ENCODE measurements at places on chromosomes 5 and 9. TPM values are rescaled to one million over a fixed set of nuclear protein-coding genes. Genes with fewer than 3 reads are reported as not detected.

DNA sequence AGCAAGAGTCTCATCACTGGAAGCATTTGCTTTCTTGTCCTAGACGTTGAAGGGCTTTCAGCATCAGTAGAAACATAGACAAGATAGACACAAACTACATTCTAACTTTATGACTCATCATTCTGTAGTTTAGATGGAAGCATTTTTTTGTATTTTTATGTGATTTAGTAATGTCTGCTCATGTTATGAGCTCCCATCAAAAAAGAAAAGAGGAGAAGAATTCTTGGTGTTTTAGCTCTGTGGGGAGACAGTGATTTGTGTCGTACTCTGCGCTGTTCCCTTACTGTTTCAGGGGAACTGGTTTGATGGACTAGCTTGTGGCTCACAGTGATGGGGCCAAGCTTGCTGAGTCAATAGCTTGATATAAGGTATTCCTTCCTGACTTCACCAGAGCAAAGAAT is 159.2 kb upstream of the WWC1 start:
- DNase-seq: no peak

GRCh38 chr5:116738615-116739261 is 164.1 kb upstream of the SEMA6A start:
- no peak for DNase-seq

DNA sequence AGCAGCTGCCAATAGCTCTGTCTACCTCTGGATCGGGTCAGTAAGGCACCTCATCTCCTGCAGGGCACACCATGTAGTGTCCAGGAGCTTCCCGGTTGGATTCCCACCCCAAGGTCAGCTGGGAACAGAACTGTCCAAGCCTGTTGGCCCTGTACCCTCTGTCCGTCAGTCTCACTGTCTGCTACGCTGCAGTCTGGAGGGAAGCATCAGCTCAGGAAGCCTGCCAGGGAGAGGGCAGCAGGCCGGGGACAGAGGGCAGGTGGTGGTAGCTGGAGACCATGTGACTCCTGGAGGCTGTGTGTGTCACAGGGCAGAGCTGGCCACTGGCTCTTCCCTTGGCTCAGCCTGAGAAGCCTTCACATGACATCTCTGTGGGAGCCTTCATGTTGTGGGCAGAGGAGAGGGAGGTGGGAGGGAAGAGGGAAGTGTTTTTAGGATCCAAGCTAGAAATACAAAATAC is 134.5 kb downstream of the SEC61B start:
- no peak for DNase-seq

- no peak for DNase-seq
Measured at GRCh38 chr9:6655036-6655435, 9.5 kb upstream of the GLDC start.

DNA sequence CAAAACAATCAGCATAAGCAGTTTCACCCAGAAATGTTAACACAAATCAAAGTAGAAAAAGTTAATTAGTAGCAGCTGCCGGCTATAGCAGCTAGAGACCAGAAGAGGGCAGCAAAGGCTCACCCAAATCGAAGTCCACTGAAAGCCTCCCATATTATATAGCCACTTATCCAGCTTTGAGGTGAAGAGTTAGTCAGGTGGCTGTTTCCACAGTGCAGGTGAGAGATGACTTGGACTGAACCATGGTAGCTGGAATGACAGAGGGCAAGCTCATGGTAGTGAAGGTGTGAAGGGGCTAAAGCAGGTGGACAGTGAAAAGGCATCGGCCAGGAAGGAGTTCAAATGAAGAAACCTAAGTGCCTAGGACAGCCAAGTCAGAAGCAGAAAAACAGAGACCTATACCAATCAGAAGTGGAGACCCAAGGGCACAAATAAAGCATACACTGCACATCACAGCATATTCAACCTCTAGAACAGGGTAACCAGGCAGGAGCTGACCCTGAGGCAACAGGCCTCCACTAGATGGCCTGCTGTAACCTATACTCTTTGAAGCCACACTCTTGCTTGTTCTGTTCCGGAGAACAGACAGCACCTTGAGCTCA is 7.2 kb upstream of the RNF38 start:
- peak; percentile 70 for DNase-seq

GRCh38 chr9:6645355-6646292 is at the start of gene GLDC:
GLDC (minus strand) TSS chr9:6645729; CDS start chr9:6645499, 230 bp downstream.
- DNase-seq: peak; percentile 45

PPIP5K2 gene
- polyA plus RNA-seq: 103 TPM

GRCh38 chr9:79798450-79798849 is 226.7 kb downstream of the TLE4 start:
- DNase-seq: no peak

- no peak for DNase-seq
Measured at GRCh38 chr5:54159153-54159892, 151.1 kb downstream of the ARL15 start.

SLCO4C1 gene
- 19.2 TPM for polyA plus RNA-seq

GRCh38 chr9:32956606-32957005 is 44.8 kb downstream of the APTX start:
- DNase-seq: no peak

DNA sequence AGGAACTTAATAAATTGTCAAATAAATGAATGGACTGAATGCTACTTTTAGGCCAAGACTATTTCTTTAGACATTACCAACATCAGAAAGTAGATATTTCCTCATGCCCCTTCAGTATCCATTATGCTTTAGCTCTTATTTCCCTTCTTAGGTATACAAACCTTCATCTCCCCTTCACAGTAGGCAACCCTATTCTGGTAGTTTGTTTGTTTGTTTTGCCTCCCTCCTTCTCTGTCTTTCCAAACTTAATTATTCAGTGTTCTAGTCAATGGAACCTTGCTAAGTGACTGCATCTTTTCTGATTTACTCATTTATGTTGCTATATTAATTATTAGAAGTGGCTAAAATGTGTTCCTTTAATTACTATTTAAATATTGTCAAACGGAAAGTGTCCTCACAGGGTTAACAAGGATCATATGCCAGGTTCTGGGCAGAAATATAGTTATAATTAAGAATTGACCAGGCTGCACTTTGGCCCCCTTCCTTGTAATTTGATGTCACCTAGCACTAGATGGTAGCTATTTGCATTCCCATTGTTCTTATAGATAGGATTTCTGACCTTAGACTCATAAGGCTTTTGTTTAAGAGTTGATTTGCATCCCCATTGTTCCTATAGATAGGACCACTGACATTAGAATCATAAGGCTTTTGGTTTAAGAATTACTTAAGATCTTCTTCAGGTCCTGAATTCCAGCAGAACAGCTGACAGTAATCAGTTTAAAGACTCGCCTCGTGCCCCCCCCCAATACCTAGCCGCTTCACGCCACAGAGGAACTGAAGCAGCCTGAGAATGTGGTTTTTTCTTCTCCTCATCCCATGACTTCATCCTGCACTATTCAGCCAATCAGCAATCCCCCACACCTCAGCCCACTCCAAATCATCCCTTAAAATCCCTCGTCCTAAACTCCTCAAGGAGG is 84.4 kb upstream of the NUDT12 start:
- no peak for DNase-seq

DNA sequence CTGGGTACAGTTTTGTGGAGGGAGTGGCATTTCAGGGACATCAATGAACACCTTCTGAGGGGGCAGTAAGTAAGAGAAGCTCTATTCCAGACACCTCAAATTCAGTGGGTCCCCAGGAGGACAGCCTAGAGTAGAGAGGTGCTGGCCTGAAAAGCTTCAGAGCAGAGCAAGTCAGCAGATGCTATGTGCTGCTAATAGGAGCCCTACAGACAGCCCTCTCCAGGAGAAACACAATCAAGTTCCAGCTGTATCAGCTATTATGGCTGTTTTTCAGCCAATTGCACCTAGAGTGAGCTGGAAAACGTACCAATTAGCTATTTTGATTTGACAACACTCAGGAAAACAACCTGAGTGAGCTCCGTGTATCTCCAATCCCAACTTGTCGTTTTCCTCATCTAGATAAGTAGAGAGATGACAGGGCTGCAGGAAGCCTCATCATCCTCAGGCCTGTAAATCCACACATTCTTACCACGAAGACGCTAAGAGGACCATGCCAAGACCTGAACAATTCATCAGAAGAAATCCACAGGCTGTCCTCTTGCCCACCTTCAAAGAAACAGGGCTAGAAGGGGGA is 104.9 kb downstream of the PIK3R1 start:
- DNase-seq: no peak

GRCh38 chr9:132443951-132444607 is 34.1 kb downstream of the CFAP77 start:
- no peak for DNase-seq

GRCh38 chr5:108101821-108102220 is 280.1 kb downstream of the FBXL17 start:
- DNase-seq: no peak

DNA sequence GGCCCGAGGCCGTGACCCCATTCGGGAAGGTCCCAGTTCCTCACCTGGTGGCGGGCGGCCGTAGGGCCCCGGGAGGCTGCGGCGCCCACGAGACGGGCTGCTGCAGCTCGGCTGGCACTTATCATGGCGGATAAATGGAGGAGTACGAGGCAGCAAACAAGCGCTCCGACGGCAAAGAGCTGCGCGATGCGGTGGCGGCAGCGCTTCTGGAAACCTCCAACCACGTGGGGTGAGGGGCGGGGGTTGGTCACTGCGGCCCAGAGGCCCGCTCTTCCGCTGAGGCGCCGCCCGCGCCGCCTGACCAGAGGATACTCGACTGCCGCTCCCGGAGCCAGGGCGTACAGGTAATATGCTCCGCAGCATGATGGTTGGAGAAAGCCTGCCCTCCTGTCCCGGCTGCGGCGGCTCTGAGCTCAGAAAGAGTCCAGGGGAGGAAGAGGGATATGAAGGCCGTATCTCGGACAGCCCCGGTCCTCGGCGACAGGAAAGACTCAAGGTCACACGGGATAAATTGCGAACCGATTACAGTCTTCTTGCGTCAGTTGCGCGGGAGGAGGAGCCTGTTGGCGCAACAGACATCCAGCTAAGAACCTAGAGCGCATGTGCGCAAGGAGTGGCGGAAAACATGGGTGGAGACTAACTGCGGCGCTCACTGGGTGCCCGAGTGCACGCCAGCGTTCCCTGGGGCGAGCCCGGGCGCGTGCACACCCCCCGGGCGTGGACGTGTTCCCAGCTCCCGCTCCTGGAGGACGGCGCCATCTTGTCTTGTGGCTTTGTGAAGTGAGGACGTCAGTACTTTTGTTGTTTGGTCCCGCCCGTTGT is at the start of gene HSPA9:
TSS of gene HSPA9 (minus strand) at position 208 of the 822 bp plus-strand sequence. CDS start at position 125, 83 bp downstream.
- DNase-seq: peak; percentile 99

GRCh38 chr5:57316798-57317327 is 143.0 kb downstream of the GPBP1 start:
- DNase-seq: no peak

DNA sequence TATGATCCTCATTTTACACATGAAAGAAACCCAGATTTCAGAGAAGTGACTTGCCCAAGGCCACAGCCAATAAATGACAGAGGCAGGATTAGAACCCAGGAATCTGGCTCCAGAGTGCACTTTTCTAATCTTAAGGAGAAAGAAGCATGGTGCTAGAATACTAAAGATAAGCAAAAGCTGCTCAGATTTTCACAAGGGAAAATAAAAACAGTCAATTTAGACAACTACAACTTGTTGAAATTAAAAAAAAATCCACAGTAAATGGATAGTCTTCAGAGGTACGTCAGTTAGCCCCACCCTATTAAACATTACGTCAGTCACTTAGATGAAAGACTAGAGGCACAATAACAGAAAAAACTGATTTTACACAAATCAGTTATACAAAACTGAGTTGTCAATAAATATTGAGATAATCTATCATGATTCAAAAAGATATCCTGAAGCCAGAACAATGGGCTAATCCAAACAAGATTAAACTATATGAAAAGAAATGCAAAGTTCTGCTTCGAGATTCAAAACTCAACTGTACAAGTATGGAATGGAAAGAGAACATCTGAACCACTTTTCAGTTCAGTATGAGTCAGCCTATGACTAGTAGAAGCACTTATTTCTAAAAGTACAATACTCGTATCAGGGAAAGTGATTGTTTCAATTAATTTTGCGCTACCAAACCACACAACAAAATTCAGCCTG is 9.3 kb downstream of the TMEM245 start:
- no peak for DNase-seq

DNA sequence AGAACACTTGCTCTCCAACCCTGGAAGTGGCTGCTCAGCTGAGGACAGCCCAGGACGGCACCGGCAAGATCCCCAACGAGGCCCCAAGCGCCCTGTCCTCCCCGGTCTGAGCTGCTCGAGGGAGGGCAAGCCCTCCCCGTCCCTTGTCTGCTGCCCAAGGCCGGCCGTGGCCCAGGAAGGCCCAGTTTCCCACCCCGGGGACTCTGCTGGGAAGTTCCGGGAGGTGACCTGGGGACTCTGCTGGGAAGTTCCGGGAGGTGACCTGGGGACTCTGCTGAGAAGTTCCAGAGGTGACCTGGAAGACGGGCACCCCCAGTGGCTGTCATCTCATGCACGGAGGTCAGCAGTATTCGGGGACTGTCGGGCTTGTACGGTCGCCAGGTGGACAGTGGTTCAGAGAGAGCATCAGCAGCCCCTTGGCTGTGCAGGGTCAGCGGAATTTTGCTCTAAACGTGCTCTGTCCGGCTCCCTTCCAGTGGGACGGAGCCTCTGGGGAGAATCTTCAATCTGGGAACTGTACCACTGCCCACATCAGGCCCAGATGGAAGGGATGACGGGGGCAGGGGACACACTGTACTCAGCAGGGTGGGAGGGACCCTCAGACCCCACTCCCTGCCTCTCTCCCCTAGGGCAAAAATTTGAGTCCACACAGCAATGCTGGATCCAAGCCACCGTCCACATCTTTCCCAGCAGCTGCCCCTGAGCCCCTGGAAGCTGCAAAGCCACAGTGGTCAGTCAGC is 7.2 kb downstream of the NACC2 start:
- DNase-seq: no peak

GRCh38 chr9:92949266-92949982 is 2.1 kb downstream of the FGD3 start:
- DNase-seq: no peak

GRCh38 chr5:177162379-177162778 is 28.8 kb downstream of the NSD1 start:
- DNase-seq: no peak

GRXCR2 gene
- polyA plus RNA-seq: not detected

- DNase-seq: no peak
Measured at GRCh38 chr5:173762045-173762444, 126.1 kb upstream of the CPEB4 start.

DNA sequence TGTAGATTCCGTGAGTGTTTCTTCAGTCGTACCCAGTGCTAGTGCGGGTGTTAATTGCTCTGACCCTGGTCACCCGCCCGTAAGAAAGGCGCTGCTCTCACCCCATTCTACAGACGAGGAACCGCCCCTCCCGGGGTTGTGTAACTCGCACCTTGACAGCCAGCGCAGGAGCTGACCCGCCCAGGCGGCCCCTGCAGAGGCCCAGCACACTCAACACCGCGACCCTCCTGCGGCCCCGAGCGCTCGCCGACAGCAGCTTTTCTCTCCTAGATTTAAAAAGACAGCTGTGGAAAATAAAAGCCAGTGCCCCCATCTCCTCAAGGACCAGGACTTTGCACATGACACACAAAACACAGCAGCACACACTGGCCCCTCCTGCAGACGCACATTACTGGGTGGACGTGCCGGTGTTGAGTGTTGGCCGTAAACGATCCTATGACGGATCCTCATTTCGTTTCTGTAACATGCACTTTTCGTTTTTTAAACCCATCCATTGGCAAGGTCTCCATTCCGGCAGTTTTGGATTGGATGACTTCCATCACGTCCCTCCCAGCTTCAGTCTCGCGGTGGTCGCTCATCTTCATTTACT is 22.9 kb downstream of the OR2V2 start:
- DNase-seq: no peak

GRCh38 chr5:127988146-127988760 is 95.3 kb upstream of the SLC12A2 start:
- no peak for DNase-seq
